CD8-positive, alpha-beta memory T cell (primary cell): ENCODE measurements at places on chromosomes 1 and 21. TPM values are rescaled to one million over a fixed set of nuclear protein-coding genes. Genes with fewer than 3 reads are reported as not detected.

The TNNT2 gene
- total RNA-seq: not detected

DNA sequence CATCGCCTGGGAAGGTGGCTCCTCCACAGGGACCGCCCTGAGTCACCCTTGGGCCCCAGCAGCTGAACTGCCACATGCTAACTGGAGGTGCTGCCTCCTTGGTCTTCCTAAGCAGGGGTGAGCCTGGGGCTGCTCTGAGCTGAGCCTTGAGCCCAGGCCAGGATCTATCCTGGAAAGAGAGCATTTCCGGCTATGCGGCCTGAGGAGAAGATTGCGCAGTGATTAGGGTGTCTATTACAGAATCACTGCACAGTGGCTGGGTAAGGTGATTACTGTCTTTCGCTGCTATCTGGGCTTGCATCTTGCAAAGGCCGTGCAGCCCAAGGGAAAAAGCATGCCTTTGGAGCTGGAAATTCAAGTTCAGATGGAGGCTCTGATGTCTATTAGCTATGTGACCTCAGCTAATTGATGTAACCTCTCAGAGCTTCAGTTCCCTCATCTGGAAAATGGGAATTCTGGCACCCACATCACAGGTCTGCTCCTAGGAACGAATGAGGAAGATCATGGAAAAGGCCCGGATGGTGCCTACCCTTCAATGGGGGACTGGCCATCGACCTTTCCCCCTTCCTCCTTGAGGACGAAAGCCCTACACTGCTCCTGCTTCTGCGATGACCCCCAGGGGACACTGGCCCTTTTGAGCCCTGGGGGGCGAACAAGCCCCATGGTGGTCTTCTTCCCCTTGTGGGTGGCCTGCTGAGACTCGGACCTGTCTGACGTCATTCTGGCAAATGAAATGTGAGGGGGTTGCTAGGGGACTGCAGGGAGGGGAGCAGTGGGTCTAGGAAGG is 38.0 kb downstream of the GPR161 start:
- no peak for DNase-seq
- no peak overlapping the region for H3K4me3 ChIP-seq
- no peaks in the 10 kb centered on the region for H3K4me1 ChIP-seq
- no peaks in the 10 kb centered on the region for H3K27me3 ChIP-seq

GRCh38 chr1:4937876-4938534 is 283.6 kb downstream of the AJAP1 start:
- no peak overlapping the region for H3K4me3 ChIP-seq
- H3K36me3 ChIP-seq: no peaks in the 10 kb centered on the region
- no peak overlapping the region for H3K27ac ChIP-seq
- no peak for DNase-seq
- no peaks in the 10 kb centered on the region for H3K27me3 ChIP-seq
- no peaks in the 10 kb centered on the region for H3K4me1 ChIP-seq

DNA sequence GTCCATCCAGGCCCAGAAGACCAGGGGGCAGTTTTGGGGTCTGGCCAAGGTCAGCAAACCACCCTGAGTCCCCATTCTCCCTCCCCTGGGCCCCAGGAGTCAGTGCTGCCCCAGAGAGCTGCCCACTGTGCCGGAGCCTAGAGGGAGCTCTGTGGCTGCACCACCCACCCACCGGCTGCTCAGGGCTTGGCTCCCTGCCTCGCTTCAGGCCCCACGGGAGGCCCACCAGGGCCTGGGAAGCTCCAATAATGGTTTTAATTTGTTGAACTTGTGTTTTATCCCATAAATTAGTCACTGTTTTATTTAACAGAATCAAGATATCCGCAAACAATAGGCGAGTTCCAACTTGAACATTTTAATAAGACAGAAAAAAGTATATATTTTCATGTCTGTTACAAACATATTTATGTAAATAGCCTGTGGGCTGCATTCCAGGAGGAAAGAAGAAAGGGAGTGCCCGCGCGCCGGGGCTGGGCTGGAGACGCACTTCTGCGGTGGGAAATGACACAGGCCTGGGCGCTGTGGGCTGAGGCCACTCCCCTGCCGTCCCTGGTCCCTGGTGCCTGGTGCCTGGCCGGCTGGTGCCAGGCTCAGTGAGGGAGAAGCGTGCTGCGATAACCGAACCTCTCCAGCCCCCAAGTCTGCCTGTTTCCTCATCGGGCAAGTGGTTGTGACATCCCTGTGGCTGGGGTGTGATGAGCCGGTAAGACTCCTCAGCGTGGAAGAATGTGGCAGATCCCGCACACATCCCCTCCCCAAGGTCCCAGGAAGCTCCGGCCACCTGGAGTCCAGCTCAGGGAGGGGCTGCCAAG is 160.5 kb downstream of the PEX14 start:
- no peaks in the 10 kb centered on the region for H3K4me1 ChIP-seq
- no peak overlapping the region for H3K4me3 ChIP-seq
- H3K27me3 ChIP-seq: no peaks in the 10 kb centered on the region
- H3K27ac ChIP-seq: no peak overlapping the region

DNA sequence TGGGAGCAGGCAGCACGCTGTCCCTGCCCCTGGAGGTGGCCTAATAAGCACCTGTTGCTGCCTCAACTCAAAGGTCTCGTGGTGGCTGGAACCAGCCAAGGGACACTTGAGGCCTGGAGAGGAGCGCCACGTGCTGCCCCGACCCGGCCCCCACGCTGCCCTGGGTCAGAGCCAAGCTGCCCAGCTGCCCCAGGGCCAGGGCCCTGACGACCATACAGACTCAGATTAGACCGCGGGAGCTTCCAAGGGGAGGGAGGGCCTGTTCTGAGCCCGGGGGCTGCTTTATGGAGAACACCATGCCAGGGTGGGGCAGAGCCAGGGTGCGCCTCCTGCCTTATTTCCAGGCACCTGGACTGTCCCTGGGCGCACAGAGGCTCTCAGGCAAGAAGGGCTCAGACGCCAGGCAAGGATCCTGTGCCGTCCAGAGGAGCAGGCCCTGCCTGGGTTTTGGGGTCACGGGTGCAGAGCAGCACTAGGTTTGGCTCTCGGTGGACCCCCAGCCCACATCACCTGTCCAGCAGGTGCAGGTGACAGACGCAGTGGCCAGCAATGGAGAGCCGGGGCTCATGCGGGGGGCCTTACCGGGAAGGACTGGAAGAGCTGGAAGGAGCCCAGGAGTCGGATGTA is 18.6 kb downstream of the KRTAP10-1 start:
- no peaks in the 10 kb centered on the region for H3K4me1 ChIP-seq
- DNase-seq: no peak
- no peaks in the 10 kb centered on the region for H3K27me3 ChIP-seq
- H3K36me3 ChIP-seq: no peaks in the 10 kb centered on the region

GRCh38 chr1:239997515-239998311 is 94.0 kb upstream of the FMN2 start:
- no peaks in the 10 kb centered on the region for H3K4me1 ChIP-seq
- no peaks in the 10 kb centered on the region for H3K36me3 ChIP-seq
- H3K4me3 ChIP-seq: no peak overlapping the region
- peaks cover 5% of the 10 kb centered on the region for H3K27me3 ChIP-seq

The AGTRAP gene
- total RNA-seq: 9.7 TPM

- H3K4me3 ChIP-seq: no peak overlapping the region
- H3K36me3 ChIP-seq: no peaks in the 10 kb centered on the region
- H3K27ac ChIP-seq: no peak overlapping the region
- no peak for DNase-seq
- no peaks in the 10 kb centered on the region for H3K27me3 ChIP-seq
- no peaks in the 10 kb centered on the region for H3K4me1 ChIP-seq
Measured at GRCh38 chr1:51303751-51304251, 26.6 kb downstream of the TTC39A start.

The OR2T34 gene
- not detected for total RNA-seq

DNA sequence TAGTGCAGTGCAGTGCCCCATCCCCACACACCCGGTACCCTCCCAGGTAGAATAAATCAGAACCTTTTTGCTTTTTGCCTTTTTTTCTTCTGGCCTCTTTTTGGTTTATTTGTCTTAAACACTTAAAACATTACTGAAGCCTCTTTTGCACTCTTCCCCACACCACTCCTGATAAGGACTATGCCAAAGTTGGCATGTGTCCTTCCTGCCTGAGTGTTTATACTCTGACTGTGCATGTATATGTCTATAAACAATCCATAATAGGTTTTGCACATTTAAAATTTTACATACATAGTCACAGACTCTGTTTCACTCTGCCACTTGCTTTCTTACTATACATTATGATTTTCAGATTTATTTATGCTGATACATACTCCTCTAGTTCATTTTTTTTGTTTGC is 59.6 kb downstream of the BEND5 start:
- H3K27ac ChIP-seq: no peak overlapping the region
- H3K4me1 ChIP-seq: no peaks in the 10 kb centered on the region
- H3K36me3 ChIP-seq: no peaks in the 10 kb centered on the region
- no peaks in the 10 kb centered on the region for H3K27me3 ChIP-seq

The CHODL gene
- total RNA-seq: not detected

The PDZK1 gene
- not detected for total RNA-seq

GRCh38 chr21:26449161-26449560 is 123.9 kb downstream of the CYYR1 start:
- H3K4me3 ChIP-seq: no peak overlapping the region
- H3K27ac ChIP-seq: no peak overlapping the region
- H3K27me3 ChIP-seq: no peaks in the 10 kb centered on the region
- no peaks in the 10 kb centered on the region for H3K4me1 ChIP-seq
- no peak for DNase-seq
- H3K36me3 ChIP-seq: no peaks in the 10 kb centered on the region

DNA sequence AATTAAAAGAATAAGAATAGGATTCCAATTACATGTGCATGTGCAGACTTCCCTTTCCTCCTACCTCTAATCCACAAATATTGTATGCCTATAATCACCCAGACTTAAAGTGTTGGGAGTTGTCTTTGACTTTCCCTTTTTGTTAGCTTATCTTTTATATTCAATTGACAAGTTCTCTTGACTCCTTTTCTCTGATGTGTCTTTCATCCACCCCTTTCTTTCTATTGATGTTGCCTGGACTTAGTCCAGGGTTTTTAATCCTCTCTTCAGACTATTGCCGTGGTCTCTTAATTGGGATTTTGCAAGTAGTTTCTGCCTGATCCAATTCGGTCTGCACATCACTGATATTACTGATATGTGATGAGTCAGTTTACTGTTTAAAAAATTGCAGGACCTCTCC is 170.9 kb downstream of the LHX8 start:
- H3K4me1 ChIP-seq: no peaks in the 10 kb centered on the region
- DNase-seq: no peak
- no peak overlapping the region for H3K27ac ChIP-seq
- H3K36me3 ChIP-seq: no peaks in the 10 kb centered on the region
- H3K4me3 ChIP-seq: no peak overlapping the region

- DNase-seq: no peak
- no peaks in the 10 kb centered on the region for H3K36me3 ChIP-seq
- no peak overlapping the region for H3K4me3 ChIP-seq
- no peaks in the 10 kb centered on the region for H3K27me3 ChIP-seq
- H3K4me1 ChIP-seq: no peaks in the 10 kb centered on the region
Measured at GRCh38 chr1:47971385-47972160, 25.6 kb downstream of the TRABD2B start.

The SH2D2A gene
- 170 TPM for total RNA-seq

GRCh38 chr1:95449516-95449915 is 215.5 kb downstream of the RWDD3 start:
- no peaks in the 10 kb centered on the region for H3K36me3 ChIP-seq
- no peak for DNase-seq
- H3K4me3 ChIP-seq: no peak overlapping the region
- no peak overlapping the region for H3K27ac ChIP-seq
- H3K4me1 ChIP-seq: no peaks in the 10 kb centered on the region
- H3K27me3 ChIP-seq: no peaks in the 10 kb centered on the region

- H3K27ac ChIP-seq: no peak overlapping the region
- H3K4me1 ChIP-seq: no peaks in the 10 kb centered on the region
- DNase-seq: no peak
- H3K36me3 ChIP-seq: no peaks in the 10 kb centered on the region
- no peak overlapping the region for H3K4me3 ChIP-seq
- no peaks in the 10 kb centered on the region for H3K27me3 ChIP-seq
Measured at GRCh38 chr1:17922833-17923232, 167.7 kb downstream of the ACTL8 start.

GRCh38 chr1:32068957-32069588 is 3.7 kb upstream of the TMEM39B start:
- H3K27me3 ChIP-seq: no peaks in the 10 kb centered on the region
- DNase-seq: no peak
- no peak overlapping the region for H3K27ac ChIP-seq
- H3K4me3 ChIP-seq: no peak overlapping the region
- H3K4me1 ChIP-seq: peaks cover 24% of the 10 kb centered on the region

The ADCY10 gene
- not detected for total RNA-seq

The PSMD4 gene
- total RNA-seq: 256 TPM

GRCh38 chr1:112937070-112937469 is 18.9 kb downstream of the SLC16A1 start:
- no peaks in the 10 kb centered on the region for H3K27me3 ChIP-seq
- no peaks in the 10 kb centered on the region for H3K36me3 ChIP-seq
- no peak for DNase-seq
- no peaks in the 10 kb centered on the region for H3K4me1 ChIP-seq
- no peak overlapping the region for H3K4me3 ChIP-seq
- H3K27ac ChIP-seq: no peak overlapping the region

The TMEM54 gene
- 2.5 TPM for total RNA-seq

The EDARADD gene
- 24.6 TPM for total RNA-seq

DNA sequence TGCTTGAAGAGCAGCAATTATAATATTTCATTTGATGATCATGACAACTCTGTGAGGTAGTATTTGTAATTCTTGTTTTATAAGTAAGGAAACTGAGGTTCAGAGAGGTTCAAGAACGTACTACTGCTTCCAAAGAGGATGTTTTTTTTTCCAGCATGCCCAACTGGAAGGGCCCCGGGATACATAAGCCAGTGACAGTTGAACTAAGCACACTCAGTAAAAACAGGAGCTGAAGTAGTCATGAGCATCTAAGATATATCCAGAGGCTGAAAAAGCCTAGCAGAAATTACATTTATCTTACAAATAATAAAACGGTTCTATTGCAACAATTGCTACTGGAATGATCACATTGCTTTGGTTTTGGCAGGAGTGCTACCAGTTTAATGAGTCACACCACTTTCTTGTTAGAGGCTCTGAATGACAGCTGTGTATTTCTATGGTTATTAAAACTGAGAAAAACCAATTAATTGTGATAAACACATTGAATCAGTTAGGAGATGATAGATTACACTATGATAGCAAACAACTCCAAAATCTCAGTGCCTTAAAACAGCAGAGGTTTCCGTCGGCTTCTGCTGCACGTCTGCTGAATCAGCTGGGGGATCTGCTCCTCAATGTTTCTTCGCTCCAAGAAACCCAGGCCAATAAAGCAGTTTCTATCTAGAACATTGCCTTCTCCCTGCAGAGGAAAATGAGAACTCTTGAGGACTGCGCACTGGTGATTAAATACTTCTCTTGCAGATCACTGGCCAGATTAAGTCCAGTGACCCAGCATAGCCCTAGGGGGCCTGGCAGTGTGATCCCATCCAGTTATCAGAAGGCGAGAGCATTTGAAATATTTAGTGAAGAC is 522.7 kb downstream of the PLPP3 start:
- no peak overlapping the region for H3K4me3 ChIP-seq
- no peaks in the 10 kb centered on the region for H3K27me3 ChIP-seq
- no peaks in the 10 kb centered on the region for H3K36me3 ChIP-seq
- no peaks in the 10 kb centered on the region for H3K4me1 ChIP-seq
- DNase-seq: no peak
